ENCODE measurements at places on chromosomes 6 and 20.

DNA sequence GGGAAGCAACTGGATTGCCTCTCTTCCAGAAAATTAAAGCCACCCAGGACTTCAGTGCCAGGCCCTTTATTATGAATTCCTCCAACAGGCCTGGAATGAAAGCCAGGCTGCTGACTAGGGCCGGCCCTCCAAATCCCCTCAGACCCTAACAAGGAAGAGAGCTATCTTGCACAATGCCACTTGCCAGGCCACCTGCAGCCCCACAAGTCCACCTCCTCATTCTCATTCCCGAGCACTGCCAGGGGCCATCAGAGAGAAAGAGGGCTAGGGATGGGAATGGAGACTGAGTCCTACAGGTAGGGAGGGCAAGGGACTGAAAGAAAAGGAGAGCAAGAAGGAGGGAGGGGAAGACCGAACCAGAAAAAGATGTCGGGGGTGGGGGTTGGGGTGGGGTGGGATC lies 86.5 kb downstream of the MRPL14 start:
- no peak for DNase-seq

DNA sequence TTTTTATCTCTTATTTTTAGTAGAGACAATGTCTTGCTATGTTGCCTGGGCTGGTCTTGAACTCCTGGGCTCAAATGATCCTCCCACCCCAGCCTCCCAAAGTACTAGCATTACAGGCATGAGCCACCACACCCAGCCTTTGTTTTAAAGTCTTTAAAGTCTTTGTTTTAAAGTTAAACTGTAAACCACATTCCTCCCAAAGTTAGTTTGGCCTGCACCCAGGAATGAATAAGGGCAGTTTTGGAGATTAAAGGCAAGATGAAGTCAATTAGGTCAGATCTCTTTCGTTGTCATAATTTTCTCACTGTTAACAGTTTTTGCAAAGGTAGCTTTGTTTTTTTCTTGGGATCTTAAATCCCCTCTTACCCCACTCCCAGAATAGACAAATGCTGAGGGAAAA lies 63.8 kb downstream of the UBR2 start:
- no peak for DNase-seq

GRCh38 chr20:59824711-59825562 lies 108.5 kb downstream of the SYCP2 start:
- DNase-seq: peak; percentile 34

- DNase-seq: peak; percentile 64
Observed at GRCh38 chr6:92810913-92811312, 608.4 kb downstream of the EPHA7 start.

DNA sequence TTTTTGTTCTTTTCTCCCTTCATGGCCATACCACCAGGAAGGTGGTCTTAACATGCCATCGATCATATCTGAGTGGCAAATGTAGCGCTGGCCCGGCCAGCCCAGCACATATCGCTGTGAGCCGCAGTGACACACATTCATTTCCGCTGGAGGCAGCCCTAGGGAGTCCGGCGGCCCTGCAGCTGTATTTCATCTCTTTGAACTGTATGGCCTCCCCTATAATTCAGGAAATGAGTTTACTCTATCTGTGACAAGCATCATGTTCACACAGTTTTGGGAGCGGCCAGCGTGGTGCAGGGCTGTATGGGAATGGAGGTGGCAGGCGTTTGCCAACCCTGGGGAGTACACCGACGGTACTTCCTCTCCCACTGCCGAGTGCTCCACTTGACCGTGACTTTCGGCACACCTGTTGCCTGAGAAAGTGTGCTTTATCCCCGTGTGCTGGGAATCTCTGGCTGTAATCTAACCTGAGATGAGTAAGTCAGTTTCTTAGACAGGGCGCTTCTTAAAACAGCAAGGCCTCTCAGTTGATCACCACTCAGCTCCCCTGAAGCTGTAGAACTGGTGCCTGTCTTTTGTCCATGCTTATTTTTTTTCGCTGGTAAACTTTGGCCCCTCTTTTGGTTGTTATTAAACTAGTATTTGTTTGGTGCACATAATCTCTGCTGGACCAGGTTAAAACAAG lies 257.1 kb upstream of the TAB2 start:
- no peak for DNase-seq

DNA sequence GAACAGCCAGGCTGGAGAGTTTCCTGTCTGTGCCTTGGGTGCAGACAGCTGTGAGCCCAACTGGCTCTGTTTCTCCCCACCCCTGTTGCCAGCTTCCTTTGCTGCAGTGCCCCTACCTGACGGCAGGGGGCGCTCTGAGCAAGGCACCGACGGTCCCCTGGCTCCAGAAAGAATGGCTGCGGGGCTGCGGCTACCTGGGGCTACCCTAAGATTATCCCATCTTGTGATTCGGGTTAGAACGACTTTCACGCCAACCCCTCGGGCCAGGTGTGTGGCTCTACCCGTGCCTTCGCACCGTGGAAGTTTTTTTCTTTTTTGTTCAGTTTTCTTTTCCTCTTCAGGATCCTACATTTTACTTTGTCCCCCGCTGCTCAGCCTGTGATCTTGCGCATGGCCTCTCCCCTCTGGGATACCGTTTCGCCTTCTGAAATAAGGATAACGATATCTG lies 33.4 kb upstream of the AAR2 start:
- DNase-seq: peak; percentile 84

- DNase-seq: no peak
Observed at GRCh38 chr6:72624557-72625160, 2.8 kb downstream of the KCNQ5 start.

DNA sequence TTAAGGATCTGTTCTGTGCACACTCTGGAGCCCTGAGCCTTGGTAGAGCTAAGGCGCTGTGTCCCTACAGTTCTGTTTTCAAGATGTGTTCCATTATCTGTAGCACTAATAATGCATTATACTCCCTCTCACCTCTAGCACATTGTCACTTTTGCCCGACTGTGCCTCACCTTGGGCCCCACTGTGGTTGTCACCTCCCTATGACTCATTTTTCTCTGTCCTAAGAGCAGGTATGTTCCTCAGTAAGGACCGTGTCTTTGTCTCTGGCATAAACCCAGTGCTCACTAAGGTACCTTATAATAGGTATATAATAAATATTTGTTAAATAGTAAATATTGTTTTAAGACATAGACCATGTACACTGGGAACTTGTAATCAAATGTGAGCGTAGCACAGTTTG lies 942.5 kb upstream of the CITED2 start:
- DNase-seq: no peak

DNA sequence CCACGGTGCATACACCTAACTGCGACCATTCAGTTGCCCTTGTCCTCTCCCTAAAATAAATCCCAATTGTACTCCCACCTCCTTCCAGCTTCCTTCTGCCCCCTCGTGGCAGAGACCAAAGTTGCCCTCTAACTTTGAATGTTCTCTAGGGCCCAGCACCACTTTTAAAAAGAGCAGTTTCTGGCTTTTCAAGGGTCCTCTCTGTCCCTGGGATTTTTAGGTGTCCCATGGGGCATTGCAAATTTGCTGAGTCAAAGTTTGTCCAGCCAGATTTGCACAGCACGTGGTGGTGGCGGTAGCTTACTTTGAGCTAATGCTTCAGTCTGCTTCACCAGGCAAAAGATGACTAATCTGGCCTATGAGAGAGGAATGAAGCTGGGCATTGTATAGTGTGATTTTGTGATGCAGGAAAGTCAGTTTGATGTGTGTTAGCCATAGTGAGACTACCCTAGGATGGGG lies 100.2 kb downstream of the PERP start:
- peak; percentile 53 for DNase-seq

- DNase-seq: no peak
Observed at GRCh38 chr6:157813191-157813590, 9.9 kb upstream of the SNX9 start.

GRCh38 chr6:41680182-41680965 lies 42.1 kb downstream of the MDFI start:
- no peak for DNase-seq

DNA sequence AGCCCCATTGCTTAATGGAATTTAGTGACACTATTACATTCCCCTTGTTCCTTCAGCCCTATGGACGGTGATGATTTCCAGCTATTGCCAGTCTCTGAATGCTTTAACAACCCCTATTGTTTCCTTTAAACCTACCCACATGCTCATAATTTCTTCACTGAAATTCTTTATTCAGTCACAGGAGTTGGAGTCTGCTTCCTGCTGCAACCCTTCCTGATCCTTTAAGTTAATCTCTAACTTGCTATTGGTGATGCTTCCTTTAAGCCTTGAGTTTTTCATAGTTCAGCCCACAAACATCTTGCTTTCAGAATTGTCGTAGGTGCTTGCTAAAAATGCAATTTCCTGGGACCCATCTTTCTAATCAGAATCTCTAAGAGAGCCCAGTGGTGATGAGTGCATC lies 66.3 kb upstream of the TNFAIP3 start:
- no peak for DNase-seq

- DNase-seq: peak; percentile 81
Observed at GRCh38 chr20:62929051-62929538, 2.8 kb upstream of the DIDO1 start.

DNA sequence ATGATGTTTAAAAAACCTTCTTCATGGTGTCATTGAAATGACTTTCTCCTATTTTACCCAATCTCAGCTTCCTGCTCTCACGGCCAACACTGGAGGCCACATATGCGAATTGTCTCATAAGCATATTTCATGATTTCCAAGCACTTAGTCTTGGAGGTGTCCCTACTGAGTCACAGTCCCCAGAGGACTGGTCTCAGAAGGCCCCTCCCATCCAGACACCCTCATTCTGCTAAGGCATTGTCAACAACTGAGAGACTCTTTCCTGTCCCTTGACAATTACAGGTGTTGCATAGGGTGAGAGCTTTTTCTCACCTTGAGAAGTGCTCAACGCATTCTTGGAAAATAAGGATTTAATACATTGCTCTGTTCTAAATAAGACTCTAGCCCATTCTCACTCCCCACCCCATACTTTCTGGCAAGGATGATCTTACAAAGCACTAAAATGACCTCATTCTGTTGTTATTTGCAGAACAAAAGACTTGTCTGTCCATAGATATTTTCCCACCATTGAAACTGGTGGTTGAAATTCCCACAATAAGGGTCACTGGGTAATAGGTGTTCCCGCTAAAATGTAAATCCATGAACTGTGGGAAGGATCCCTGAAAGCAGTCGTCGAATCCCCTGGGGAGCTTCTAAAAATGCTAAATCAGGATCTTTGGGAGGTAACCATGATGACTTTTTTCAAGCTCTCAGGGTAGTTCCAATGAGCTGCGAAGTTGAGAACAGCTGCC lies 32.3 kb upstream of the SLC22A23 start:
- DNase-seq: no peak

DNA sequence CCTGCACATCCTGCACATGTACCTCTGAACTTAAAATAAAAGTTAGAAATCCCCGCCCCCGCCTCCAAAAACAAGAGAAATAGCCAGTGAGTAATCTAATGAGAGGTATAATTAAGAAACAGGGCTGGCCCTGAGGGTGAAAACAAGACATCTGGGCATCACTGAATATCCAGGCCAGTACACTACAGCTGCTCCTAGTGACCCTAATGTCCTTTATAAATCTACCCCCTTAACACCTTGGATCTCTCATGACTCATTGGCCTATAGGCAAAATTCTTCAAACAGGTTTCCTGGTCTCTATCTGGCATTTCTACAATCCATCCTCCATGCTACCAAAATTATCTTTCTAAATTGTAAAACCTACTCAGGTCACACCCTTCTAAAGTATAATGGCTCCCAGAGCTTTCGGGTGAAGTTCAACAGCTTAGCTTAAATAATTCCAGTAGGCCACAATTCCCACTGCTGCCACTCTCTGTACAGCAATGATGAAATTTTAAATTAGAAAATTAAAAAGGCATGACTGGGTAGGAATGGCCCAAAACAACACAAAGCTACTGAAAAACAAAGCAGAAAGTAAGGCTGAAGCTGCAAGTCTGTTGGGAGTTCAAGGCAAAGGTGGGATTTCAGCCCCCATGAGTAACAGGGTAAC lies 260.9 kb downstream of the GMDS start:
- no peak for DNase-seq

- no peak for DNase-seq
Observed at GRCh38 chr6:105744815-105745214, 341.3 kb upstream of the PRDM1 start.

GRCh38 chr6:40798069-40798770 lies 211.1 kb upstream of the LRFN2 start:
- no peak for DNase-seq

DNA sequence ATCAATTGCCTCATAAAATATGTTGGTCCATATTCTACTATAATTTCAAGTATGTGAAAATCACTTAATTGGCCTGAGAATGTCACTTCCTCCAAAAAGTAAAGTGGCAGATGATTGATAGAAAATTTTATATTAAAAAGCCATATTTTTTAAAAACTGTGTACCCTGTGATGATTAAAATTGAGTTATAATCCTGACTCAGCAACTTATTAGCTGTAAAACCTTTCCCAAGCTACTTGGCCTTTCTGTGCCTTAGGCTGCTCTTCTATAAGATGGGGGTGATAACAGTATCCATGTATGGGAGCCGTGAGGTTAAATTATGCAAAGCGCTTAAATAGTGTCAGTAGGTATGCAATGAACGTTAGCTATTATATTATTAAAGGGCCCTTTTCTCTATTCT lies 524.4 kb downstream of the TFAP2A start:
- no peak for DNase-seq

DNA sequence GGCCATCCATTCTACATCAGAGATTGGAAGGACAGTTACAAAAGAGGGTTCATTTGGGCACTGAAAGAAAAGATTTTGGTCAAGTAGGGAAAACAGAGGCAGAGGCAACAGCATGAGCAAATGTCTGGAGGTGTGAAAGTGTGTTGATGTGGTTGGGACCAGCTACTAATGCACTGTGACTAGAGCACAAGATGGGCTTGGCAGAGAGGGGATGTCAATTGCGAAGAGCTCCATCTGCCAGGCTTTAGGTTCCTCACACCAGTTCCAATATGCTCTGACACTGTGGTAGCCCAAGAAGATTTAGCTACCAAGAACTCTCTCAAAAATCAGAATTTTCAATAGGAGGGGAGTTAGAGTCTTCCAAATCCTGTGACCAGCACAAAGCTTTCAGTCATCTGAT lies 42.1 kb downstream of the TRAF3IP2 start:
- no peak for DNase-seq

GRCh38 chr6:80535914-80536565 lies 429.6 kb downstream of the BCKDHB start:
- no peak for DNase-seq

- DNase-seq: no peak
Observed at GRCh38 chr20:20953738-20954618, 152.2 kb downstream of the LINC00237 start.

GRCh38 chr6:11246722-11247121 lies 14.3 kb upstream of the NEDD9 start:
- no peak for DNase-seq

DNA sequence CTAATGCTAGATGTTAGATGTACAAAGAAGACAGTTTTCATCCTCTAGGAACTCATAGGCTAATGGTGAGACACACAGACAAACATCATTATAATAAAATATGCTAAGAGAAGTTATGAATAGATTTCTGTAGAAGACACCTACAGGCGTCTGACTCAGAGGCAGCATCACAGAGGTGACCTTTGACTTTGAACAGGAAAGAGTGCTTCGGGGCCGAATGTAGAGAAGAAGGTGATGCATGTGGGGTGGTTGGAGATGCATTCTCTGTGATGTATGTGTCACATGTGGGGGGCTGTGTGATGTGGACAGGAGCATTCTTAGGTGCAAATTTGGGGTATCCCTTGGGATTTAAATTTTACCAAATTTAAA lies 6.8 kb downstream of the GUCA1A start:
- DNase-seq: no peak

All from ecto neural progenitor cell (in vitro differentiated cells).